ENCODE measurements at places on chromosomes 5 and 9. TPM values are rescaled to one million over a fixed set of nuclear protein-coding genes. Genes with fewer than 3 reads are reported as not detected.

FBP2 gene
- total RNA-seq: not detected

GM2A gene
- 23.3 TPM for total RNA-seq

GFRA3 gene
- not detected for total RNA-seq

IFNA10 gene
- total RNA-seq: not detected

GPR151 gene
- total RNA-seq: not detected

All from T-helper 2 cell treated with Interferon-gamma antibody and Interleukin-4, amounts not matched to agents 100 ng/mL and 5 ng/mL, for 36 hours (primary cell).